ENCODE measurements at places on chromosomes 1 and 21.
A peak's percentile ranks its signal among the peaks of the same experiment; 100 is the strongest.

- DNase-seq = peak; percentile 82
Observed at GRCh38 chr1:1361982-1362423, 3.6 kb upstream of the MXRA8 start.

DNA sequence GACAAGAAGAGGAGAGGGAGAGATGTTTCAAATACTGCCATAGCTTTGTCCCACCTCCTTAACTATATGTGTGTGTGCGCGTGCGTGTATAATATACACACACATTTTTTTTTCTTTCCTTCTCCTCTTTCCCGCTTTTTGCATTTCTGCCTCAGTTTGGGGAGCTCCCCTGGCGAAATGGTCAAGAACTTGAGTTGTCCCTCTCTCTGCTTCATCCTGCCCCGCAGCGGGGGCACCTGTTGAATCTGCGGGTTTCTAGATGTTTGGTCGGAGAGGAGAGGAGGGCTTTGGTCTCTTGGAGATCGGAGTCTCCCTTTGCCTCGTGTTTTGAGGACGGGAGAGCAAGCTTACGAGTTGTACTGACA, 504 bp downstream of the SCCPDH start:
- no peak for DNase-seq

DNA sequence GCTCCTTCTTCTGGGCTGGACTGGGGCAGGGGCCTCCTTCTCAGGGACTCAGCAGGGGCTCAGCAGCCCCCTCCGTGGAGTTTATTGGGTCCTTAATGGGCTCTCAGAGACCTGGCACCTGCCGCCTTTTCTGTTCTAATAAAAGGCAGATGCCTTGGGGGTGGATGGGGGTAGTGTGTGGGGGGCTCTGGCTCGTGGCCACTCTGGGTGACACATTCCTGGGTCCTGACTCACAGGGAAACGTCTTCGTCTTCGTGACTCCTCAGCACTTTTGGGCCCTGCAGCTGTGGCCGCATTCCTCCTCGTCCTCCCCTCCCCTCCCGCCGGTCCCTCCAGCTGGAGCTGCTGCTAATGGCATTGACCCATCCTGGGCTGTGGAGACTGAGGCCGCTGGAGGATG, 107.8 kb upstream of the WNT4 start:
- DNase-seq = peak; percentile 91

- no peak for DNase-seq
Observed at GRCh38 chr21:18877917-18878316, 474.3 kb upstream of the TMPRSS15 start.

DNA sequence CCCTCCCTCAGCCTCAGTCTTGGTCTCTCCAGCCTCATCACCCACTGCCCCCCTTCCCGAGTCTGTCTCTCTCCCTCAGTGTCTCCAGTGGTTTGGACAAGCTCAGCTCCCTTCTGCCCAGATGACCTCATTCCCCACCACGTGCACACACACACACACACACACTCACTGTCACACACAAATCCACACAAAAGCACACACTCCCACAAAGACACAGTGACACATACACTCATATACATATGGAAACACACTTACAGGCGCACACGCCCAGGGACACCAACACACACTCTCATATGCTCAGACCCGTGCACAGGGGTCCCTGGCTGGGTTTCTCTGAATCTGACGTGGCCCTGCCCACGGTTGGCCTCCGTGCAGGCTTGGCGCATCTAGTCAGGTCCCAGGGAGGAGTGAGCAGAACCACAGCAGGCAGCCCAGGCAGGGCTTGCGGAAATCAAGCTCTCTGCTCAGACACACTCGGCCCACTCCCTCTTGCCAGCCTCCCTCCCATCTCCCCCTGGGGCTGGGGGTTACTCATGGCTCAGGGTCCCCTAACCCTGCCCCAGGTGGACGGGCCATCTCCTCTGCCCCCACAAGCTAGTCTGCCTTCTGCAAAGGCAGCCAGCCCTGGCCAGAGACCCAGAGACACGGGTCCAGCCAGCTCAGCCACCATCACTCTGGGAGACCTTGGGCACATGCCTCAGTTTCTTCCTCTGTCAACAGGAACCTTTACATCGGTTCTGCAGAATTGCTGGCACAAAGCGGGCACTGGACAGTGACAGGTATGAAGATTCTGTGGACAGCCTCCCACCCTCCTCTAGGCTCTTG, 38.5 kb upstream of the FAM131C start:
- no peak for DNase-seq

DNA sequence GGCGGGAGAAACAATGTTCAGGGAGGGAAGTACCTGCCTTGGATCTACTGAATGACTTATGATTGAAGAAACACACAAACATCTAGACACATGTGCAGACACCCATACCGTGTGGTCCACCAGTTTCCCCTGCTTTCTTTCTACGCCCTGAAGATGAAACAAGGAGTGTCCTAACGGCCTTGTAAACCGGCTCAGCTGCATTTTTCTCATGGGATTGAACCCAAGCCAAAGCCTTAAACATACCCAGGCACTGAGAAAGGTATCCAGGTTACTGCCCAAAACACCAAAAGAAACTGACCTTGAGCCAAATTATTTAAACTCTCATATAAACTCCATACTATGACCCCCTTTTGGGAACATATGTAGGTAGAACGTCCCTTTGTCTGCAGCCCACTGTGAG, 630.0 kb upstream of the RGS18 start:
- peak; percentile 2 for DNase-seq

DNA sequence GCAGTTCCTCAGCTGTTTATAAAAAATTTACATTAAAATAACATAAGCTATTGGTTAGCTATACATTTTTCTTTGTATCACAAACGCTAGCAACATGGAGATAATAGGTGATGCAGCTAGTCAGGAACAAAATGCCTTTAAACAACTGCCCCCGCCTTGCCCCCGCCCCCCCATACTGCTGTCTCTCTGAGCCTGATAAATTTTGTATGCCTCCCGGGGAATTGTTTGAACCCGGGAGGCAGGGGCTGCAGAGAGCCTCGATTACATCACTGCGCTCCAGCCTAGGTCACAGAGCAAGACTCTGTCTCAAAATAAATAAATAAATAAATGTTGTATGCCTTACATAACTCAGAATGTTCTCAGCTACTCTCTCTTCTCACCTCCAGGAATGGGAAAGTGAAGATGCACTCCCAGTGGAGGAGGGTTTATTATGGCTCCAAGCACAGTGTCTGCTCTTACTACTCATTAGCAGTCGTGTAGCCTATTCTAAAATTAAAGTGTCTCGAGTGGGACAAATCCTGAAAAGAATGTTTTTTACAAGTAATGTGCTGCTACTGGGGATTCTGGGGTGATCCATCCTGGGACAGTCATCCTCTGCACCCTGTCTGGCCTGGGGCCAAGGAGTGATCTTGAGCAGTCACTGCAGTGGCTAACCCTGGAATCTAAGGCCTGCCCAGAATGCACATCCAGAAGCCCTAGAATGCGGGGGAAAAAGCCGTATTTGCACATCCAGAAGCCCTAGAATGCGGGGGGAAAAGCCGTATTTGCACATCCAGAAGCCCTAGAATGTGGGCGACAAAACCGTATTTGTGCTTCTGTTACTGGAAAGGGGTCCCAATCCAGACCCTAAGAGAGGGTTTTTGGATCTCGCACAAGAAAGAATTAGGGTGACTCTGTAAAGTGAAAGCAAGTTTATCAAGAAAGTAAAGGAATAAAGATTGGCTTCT, 39.4 kb upstream of the ZNF496 start:
- DNase-seq = peak; percentile 78

DNA sequence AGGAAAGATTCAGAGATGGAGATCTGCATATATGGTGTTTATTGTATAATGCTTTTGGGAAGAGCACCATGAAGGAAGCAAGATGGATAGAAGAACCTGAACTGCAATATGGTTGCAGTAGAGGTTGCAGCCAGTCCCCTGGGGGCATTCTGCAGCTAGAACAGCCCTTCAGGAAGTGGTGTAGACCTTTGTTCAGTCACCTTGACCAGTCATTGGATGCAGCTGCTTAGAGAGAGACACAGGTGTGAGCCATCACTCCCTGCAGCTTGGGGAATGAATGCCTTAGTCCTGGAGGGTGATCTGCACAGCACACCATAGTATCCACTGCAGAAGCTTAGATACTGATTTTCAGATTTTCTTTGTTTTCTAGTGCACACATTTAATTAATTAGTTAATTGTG, 42.3 kb downstream of the NEK7 start:
- DNase-seq = no peak

GRCh38 chr1:75237316-75237715, 103.1 kb downstream of the LHX8 start:
- no peak for DNase-seq

Data from ELF-1 (cell line).